ENCODE measurements at places on chromosomes 11 and 22.

GRCh38 chr11:45285930-45286632 lies at the start of gene SYT13:
Gene SYT13, minus strand, starts transcription at chr11:45286341. Its CDS starts 134 bp downstream, at chr11:45286207.
- DNase-seq, result no peak

DNA sequence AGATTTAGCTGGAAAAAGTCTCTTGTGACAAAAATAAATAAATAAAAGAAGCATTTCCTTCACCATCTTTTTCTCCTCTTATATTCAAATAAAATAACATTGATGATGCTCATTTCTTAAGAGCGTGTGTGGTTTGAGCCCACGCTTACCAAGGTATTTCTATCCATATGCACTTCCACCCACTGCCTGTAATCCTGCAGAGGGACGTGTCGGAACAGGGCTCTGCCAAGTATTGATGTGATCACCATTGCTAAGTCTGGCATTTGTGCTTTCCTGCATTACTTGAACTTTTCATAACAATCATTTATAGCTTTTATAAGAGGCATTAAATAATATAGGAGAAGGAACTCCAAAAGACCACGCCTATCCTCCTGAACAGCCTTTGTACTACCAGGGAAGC lies 107.6 kb downstream of the SHANK2 start:
- no peak for DNase-seq

DNA sequence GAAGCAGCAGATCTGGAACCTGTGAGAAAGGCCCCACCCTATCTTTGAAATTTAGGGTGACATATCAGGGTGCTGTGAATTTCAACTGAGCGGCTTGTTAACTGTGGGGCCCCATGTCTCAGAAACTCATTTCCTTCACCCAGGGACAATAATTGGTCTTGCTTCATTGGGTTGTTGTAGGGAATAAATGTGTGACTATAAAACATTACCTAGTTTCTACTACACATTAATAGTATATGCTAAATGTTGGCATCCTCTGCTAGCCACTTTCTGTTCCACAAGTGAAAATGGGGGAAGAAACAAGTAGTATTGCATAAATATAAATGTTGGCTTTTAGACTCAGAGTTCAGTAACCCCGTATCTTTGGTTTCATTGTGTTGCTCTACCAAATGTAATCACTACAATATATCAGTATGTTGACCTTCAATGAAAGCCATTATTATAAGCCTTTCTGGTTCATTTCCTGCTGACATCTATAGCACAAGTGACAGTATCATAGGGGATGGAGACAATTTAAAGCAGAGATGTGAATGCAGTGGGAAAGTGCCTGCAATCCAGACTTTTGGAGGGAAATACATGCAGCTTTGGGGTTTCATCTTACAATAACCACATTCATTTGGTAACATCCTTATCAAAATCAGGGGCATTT lies 905.5 kb upstream of the RAG2 start:
- DNase-seq, result no peak

DNA sequence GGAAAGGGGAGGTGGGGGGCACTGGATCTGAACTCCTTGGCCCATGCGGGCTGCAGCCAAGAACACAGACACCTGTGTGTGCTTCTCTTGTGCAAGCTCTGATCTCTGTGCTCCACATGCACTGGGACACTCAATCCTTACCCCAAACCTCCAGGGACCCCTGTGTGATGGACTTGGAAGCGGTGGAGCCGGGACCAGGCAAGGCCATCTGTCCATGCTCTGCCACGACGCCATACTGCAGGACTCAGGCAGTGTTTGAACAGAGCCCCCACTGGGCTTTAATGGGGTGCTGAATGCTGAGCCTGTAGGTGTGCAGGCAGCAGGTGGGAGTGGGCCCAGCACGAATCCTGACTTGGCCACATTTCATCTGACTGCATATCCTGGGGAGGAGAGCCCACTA lies 23.4 kb downstream of the PPM1F start:
- no peak for DNase-seq
